ENCODE measurements at places on chromosomes 4 and X.

- no peak for DNase-seq
Observed at GRCh38 chr4:1367936-1368289, 20.9 kb downstream of the UVSSA start.

DNA sequence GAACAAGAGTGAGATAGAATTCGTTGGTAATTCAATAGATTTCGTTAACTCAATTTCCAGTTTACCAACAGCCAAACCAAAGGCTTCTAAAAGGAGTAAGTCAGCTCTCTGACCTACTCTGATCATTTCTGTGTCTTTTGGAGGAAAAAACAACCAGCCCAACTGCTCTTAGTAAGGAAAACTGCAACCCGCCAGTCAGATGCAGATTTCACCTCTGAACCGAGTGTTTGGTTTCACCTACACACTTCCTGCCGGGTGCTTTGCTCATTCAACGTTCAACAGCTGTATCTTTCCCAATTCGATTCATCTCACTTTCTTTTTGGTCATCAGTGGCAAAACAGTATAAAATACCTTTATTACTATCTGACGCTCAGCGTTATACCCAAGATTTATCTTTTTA, 24.5 kb downstream of the TMSB4X start:
- no peak for DNase-seq

DNA sequence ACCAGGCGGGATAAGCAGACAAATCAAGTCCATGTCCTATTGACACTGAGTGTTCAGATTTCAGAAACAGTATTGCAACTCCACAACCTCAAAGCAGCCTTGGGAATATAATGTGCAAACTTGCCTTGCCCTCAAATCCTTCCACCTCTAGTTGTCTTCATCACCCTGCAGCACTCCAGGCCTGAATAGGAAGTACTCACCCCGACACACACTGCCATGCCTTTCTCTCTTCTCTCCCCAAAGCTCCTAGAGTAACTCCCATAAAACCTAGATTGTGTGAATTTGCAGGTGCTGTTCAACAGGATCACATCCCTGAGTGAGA, 19.6 kb downstream of the ACSL1 start:
- no peak for DNase-seq

- DNase-seq = no peak
Observed at GRCh38 chr4:36551697-36552214, 270.3 kb downstream of the DTHD1 start.

DNA sequence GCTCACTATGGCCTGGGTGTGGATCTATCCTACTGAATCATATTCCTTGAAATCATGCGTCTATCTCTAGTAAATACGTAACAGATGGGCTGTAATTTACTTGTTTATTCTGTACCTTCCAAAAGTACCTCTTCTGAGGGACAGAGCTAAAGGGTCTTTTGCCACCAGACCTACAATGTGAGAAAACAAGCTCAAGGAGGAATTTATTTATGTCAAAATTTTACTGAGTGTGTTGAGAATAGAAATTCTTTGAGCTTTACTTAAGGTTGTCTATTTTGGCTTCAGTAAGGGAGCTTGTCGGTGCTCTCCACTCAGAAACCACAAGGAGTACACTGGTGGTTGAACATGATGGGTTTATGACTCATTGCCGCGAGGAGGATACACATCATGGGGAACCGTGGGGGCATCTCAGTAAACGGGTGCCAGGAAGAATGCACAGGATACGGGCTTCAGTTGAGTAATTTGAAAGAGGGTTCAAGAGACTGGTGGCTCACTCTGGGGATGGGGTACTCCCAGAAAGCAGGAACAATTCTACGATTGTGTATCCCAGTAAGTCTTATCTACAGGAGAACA, 3.0 kb downstream of the ANK2 start:
- no peak for DNase-seq

GRCh38 chr4:71147261-71147660, 153.8 kb downstream of the DCK start:
- DNase-seq = no peak

GRCh38 chrX:124346117-124346876, at the start of gene SH2D1A:
TSS of gene SH2D1A (plus strand) at chrX:124346563. CDS start at chrX:124346643, 80 bp downstream.
- DNase-seq = no peak

DNA sequence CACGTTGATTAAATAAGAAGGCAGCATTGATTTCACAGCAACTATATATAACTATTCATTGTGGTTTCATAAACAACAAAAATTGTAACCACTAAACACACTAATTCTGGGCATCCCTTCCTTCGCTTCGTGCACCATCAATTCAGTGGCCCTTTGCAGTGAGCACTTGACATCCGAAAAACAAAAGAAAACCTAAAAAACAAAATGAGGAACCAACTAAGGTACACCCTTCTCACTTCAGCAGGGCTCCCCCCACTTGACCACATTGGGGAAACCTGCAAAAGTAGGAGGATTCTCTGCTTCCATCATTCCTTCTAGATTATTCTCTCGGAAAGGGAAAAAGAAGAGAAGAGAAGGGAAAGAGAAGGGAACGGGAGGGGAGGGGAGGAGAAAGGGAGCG, 28.3 kb downstream of the NBDY start:
- DNase-seq = no peak

- DNase-seq = no peak
Observed at GRCh38 chr4:169314906-169315305, 44.1 kb upstream of the SH3RF1 start.

DNA sequence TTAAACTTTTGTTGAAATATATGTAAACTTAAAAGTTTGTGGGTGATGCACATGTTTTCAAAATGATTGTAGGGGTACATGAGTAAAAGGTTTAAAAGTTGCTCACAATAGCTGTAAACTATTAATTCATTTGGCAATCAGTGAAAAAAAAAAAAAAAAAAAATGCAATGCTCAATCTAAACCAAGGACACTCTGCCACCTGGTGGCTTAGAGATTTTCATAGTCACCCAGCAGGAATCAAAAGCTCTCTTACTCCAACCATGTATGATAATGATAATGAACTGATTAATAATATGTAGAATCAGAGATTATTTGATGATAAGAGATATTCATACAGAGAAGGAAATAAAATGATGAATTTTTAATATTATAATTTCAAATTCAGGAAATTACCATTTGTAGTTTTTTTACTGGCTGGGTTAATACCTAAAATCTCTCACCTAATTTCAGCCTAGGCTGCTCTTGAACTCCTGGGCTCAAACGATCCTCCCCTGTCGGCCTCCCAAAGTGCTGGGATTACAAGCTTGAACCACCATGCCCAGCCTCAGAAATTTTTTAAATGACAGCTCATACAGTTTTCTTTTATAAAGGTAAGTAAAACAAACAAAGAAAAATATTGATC, 46.9 kb upstream of the SLC25A4 start:
- no peak for DNase-seq

DNA sequence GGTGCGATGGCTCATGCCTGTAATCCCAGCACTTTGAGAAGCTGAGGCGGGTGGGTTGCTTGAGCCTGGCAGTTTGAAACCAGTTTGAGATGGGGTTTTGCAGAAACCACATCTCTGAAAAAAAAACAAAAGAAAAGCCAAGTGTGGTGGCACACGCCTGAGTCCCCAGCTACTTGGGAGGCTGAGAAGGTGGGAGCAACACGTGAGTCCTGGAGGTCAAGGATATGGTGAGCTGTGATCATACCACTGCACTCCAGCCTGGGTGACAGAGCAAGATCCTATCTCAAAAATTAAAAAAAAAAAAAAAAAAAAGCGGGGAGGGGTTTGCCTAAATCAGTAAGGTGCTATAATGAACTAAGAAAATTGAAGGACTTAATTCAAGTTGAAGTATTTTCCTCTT, 58.2 kb upstream of the TBC1D14 start:
- DNase-seq = no peak

GRCh38 chrX:39730662-39731329, 367.0 kb downstream of the BCOR start:
- peak; percentile 12 for DNase-seq

- no peak for DNase-seq
Observed at GRCh38 chrX:148024425-148025148, 43.5 kb downstream of the FMR1NB start.

GRCh38 chr4:47713129-47713834, 124.6 kb downstream of the CORIN start:
- DNase-seq = no peak

GRCh38 chrX:22424919-22425318, 152.2 kb downstream of the CBLL2 start:
- no peak for DNase-seq

- no peak for DNase-seq
Observed at GRCh38 chrX:123357941-123358340, 173.9 kb downstream of the GRIA3 start.

DNA sequence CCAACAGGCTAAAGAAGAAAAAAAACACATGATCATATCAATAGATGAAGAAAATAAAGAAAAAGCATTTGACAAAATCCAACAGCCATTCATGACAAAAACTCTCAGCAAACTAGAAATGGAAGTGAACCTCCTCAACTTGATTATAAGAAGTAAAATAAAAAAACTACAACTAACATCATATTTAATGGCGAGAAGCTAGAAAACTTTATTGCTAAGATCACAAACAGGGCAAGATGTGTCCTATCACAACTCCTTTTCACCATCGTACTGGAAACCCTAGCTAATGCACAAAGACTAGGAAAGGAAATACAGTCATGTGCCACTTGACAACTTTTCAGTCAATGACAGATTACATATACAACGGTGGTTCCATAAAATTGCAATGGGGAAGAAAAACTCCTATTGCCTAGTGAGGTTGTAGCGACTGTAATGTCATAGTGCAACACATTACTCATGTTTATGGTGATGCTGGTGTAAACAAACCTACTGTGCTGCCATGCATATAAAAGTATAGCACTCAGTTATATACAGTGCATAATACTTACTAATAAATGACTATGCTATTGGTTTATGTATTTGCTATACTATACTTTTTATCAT, 12.1 kb upstream of the MANBA start:
- DNase-seq = no peak

- no peak for DNase-seq
Observed at GRCh38 chr4:55398461-55398860, 2.7 kb downstream of the TMEM165 start.

- no peak for DNase-seq
Observed at GRCh38 chr4:38356686-38357085, 307.3 kb upstream of the KLF3 start.

DNA sequence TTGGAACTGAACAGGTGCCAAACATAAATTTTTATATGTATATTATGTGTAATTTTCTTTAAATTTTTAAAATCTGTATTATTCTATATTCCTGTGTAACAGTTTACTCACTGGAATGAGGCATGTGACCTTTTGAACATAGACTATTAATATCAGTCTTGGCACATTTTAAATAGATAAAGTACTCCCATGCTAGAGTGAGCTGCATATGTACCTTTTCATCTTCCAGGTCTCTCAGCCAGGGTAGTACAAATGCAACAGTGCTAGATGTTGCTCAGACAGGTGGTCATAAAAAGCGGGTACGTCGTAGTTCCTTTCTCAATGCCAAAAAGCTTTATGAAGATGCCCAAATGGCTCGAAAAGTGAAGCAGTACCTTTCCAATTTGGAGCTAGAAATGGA, 242.0 kb downstream of the RAPGEF2 start:
- DNase-seq = no peak

GRCh38 chrX:103565752-103566151, 19.6 kb upstream of the TCEAL4 start:
- DNase-seq = no peak

- DNase-seq = no peak
Observed at GRCh38 chrX:11244636-11245035, 48.6 kb upstream of the AMELX start.

Measured in activated CD8-positive, alpha-beta memory T cell treated with anti-CD3 and anti-CD28 coated beads for 48 hours (primary cell).